ENCODE measurements at places on chromosomes 16 and 17.

GRCh38 chr17:528253-528652 lies 175.6 kb upstream of the RPH3AL start:
- no peak for DNase-seq

GRCh38 chr16:48291303-48291702 lies 44.0 kb upstream of the ABCC11 start:
- DNase-seq, result no peak

- DNase-seq, result no peak
Observed at GRCh38 chr16:8572919-8573724, 17.2 kb downstream of the TMEM114 start.

DNA sequence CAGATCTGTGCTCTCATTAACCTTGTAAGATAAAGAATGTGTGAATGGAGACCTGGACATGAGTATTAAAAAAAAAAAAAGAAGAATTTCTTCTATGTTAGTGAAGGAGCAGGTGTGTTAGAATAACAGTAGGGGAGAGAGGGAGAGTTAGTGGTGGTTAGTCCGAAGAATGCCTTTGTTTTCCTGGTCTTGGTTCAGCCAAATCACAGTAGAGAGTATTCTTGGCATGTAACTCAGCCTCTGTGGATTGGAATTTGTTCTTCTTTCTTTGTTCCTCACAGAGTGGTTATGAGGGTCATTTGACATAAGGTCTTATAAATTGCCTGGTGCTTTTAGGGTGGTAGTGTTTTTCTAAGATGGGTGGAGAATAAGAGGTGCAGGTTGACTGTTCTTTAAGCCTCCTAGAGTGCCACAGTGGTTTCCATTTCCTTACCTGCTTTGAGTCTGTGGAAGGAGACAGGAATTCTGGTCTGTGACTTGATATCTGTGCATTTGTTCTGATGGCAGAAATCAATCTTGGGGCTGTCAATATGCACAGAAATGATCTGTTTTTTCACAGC lies 17.6 kb downstream of the NUP93 start:
- DNase-seq, result no peak

- DNase-seq, result no peak
Observed at GRCh38 chr17:57107498-57108101, 22.6 kb downstream of the AKAP1 start.

DNA sequence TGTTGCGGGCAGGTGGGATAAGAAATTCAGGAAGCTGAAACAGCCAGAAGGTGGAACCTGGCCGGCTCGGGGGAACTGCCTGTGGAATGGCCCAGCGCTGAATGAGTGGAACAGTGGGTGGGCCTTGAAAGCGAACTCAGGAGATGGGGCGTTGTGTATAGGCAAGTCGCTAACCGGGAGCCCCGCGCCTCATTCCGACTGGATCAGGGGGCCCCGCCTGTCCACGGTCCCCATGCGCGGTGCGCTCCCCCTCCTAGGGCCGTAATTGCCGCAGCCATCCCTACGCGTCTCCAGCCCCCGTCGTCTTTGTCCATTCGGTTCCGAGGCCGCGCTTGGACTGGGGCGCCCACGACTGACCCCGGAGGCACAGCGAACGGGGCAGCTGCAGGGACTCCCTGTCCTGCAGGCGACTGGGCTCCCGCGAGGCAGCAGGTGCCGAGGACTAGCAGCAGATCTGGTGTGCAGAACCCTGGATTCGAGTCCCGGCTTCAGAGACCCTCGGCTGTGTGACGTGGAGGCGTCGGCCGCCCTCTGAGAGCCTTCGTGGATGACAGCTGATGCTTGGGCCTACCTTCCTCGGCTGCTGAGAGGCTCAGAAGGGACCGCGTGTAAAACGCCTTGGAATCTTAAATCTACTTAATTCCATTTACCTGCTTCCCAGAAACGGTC lies 10.9 kb upstream of the CA4 start:
- no peak for DNase-seq

- no peak for DNase-seq
Observed at GRCh38 chr17:13825526-13826040, 223.9 kb upstream of the HS3ST3A1 start.

- DNase-seq, result peak; percentile 33
Observed at GRCh38 chr17:46942441-46943217, 19.7 kb downstream of the GOSR2 start.

DNA sequence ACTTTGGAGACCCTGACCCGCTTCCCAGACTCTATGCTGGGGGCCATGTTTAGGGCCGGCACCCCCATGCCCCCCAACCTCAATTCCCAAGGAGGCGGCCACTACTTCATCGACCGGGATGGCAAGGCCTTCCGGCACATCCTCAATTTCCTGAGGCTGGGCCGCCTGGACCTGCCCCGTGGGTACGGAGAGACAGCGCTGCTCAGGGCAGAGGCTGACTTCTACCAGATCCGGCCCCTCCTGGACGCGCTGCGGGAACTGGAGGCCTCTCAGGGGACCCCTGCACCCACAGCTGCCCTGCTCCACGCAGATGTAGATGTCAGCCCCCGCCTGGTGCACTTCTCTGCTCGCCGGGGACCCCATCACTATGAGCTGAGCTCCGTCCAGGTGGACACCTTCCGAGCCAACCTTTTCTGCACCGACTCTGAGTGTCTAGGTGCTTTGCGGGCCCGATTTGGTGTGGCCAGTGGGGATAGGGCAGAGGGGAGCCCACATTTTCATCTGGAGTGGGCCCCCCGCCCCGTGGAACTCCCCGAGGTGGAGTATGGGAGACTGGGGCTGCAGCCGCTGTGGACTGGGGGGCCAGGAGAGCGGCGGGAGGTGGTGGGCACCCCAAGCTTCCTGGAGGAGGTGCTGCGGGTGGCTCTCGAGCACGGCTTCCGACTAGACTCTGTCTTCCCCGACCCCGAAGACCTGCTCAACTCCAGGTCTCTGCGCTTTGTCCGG lies 1.1 kb downstream of the KCTD11 start:
- DNase-seq, result no peak

- DNase-seq, result no peak
Observed at GRCh38 chr16:1809281-1809801, 15.8 kb upstream of the IGFALS start.

DNA sequence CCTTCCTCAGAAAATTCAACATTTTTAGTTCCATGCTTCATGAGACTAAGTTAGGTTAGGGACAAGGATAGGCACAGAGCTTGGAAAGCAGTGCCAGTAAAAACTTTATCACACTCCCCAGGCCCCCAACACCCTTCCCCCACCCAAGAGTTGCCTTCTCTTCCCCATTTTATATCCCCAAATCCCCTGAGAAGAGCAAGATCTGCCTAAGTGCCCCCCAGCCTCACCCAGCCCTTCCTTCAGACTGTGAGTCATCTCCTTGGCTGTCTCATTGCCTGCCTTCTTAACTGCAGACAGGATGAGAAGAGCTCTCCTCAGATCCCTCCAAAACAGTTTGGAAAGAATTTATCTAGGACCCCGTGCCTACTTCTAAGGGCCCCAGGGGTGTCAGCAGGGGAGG lies 55.8 kb downstream of the NEUROD2 start:
- no peak for DNase-seq

DNA sequence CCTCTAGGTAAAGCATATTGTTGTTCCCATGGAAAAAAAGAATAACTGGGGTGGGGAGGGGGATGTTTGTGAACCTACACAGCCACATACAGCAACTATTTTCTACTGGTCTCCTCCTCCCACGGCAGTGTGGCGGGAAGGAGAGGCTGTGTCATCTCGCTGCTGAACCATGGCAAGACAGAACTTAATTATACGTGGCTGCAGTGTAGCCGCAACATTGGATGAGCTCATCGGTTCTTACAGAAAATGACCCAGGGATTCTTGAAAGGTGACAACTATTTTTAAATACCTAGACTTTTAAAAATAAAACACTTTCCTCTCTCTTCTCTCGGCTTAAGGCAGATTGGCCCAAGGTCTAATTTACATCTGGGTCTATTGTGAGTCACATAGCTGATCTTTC lies 19.8 kb upstream of the TEKT3 start:
- DNase-seq, result no peak

DNA sequence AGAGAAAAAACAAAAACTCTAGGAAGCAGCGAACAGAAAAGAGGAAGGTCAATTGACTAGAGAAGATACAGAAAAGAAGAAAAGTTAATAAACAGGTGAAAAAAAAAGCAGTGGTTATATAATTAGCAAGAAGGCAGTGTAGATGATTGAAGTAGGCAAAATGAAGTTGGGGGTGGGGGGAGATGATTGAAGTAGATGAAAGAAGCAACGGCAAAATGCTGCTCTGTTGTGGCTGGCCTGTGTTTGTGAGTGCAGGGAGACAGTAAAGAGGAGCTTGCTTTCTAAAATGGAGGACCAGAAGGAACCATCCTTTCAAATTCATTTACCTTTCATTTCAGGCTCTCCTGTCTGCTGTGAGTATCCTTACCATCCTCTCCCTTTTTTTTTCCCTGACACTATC lies 3.6 kb downstream of the EVI2B start:
- DNase-seq, result no peak

DNA sequence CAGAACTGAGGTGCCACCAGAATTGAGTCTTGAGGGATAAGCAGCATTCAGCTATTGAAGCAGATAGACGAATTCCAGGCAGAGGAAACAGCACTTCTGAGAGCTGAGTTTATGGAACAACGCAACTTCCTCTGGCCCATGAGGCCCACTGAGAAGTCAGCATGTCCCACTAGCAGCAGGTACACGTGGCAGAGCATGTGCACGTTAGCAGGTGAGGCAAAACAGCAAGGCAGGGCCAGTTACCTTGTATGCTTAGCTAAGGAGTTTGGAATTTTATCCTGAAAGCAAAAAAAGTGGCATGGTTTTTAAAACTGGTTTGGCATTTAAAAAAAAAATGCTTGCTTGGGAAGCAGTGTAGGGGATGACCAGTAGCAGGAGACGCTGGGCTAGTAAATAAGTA lies 305.6 kb downstream of the CPPED1 start:
- no peak for DNase-seq

DNA sequence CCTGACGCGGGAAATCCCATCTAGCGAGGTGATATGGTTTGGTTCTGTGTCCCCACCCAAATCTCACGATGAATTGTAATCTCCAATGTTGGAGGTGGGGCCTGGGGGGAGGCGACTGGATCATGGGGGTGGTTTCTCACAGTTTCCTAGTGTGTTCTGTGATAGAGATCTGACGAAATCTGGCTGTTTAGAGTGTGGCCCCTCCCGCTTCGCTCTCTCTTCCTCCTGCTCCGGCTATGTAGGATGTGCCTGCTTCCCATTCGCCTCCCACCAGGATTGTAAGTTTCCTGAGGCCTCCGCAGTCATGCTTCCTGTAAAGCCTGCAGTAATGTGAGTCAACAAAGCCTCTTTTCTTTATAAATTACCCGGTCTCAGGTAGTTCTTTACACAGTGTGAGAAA lies 31.6 kb downstream of the IFT140 start:
- DNase-seq, result no peak

DNA sequence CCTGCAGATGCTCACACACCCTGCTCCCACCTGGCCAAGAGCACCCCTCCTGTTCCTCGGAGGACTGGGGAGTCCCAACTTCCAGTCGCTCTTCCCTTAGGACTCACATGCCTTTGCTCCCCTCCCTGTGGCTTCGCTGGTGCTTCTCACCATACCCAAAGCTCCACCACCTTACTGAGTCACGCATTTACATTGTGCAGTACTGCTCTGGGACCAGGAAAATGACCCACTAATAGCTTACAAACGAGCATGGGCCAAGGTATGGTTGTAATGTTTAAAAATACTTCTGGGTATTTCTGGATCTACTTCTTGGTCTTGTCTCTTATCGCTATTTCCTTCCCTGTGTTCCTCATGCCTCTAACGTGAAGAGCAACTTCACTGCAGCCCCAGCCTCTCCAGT lies 41.0 kb upstream of the CDRT4 start:
- DNase-seq, result no peak

DNA sequence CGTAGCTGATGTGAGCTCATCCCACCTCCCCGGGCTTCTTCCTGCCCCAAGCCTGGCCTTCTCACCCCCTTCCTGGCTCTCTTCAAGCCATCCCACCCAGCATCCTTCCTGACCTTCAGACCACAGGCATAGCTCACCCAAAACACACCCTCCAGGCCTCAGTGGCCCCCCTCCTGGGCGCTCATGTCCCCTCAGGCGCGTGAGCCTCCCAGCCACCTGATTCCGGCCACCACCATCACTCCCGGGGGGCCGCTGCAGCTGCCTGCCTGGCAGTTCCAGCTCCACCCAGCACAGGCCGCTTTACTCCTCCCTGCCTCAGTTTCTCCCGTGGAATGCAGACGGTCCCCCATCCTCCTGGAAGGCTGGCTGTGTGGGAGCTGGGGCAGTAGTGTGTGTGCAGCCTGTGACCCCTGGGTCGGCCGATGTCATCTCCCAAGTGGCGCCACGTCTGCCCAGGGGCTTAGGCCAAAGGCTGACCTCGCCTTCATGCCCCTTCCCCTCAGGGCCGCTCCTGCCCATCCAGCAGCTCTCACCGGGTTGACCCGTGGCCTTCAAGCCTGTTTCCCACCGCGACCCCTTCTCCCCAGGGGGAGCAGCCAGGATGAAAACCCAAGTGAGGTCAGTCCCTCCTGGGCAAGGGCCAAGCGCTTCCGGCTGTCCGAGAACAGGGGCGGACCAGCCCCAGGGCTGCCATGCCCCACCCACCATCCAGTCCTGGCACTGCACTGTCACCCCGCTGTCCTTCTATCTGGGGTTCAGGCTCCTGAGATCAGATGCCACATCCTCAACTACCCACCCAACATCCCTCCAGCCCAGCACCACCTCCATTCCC lies 11.9 kb upstream of the CHMP6 start:
- no peak for DNase-seq

DNA sequence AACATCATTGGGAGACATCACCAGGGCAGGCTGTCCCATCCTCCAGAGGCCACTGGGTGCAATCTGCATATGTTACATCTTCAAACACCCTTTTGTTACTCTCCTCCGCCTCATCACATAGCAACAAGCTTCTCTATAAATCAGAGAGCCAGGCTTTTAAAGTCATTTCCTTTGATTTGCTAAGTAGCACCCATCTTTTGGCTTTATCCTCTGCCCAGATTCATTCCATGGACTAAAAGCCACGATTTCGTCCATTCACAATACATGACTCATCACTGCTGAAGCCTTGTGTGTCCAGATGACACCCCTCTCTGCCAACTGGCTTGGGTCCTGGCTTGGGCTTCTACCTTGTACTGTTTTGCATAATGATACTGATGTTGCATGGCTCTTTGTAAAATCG lies 2.0 kb upstream of the KRT38 start:
- no peak for DNase-seq

DNA sequence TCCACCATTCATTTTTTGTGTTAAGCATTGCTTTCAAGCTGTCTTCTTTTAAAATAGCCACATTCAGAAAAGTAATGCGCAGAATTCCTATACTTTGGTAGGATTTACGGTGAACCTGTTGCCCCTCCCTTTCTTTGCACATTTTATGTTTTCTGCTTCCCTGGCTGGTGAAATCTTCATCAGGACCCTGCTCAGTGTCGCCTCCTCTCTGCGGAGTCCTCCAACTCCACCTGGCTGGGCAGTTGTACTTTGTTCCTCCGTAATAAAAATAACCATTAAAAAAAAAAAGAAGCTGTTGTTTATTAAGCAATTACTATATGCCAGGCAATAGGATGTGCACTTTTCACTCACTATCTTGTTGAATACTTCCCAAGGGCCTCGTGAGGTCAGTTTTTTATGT lies 2.9 kb downstream of the UMOD start:
- no peak for DNase-seq

GRCh38 chr17:50358177-50358576 lies 12.3 kb downstream of the XYLT2 start:
- no peak for DNase-seq

GRCh38 chr16:20944861-20945574 lies 44.4 kb downstream of the LYRM1 start:
- DNase-seq, result no peak

GRCh38 chr17:39639566-39640458 lies 2.9 kb downstream of the STARD3 start:
- DNase-seq, result no peak

GRCh38 chr16:87704754-87705353 lies 60.9 kb downstream of the KLHDC4 start:
- no peak for DNase-seq

GRCh38 chr16:67928561-67929364 lies 2.9 kb downstream of the CTRL start:
- DNase-seq, result peak; percentile 63
